ENCODE measurements at places on chromosomes 7 and 10. TPM values are rescaled to one million over a fixed set of nuclear protein-coding genes. Genes with fewer than 3 reads are reported as not detected.
A peak's percentile ranks its signal among the peaks of the same experiment; 100 is the strongest.

The CFAP46 gene
- total RNA-seq, result 1.1 TPM

The SLC25A28 gene
- total RNA-seq, result 29.1 TPM

The WNT8B gene
- total RNA-seq, result not detected

The OPALIN gene
- total RNA-seq, result 0.16 TPM

The ETV1 gene
- total RNA-seq, result 101 TPM

The TMEM72 gene
- not detected for total RNA-seq

The MICALL2 gene
- total RNA-seq, result 6.9 TPM

The NRAP gene
- total RNA-seq, result 2,789 TPM

The TRIM73 gene
- 1.1 TPM for total RNA-seq

The LRRD1 gene
- total RNA-seq, result 0.33 TPM

- H3K4me1 ChIP-seq, result peaks cover 50% of the 10 kb centered on the region
- peak overlapping the region; percentile 70 for H3K4me3 ChIP-seq
- no peaks in the 10 kb centered on the region for H3K27me3 ChIP-seq
- no peak for DNase-seq
- peaks cover 34% of the 10 kb centered on the region for H3K36me3 ChIP-seq
These were observed 1.3 kb downstream of the REPIN1 start for GRCh38 chr7:150369748-150370501.

DNA sequence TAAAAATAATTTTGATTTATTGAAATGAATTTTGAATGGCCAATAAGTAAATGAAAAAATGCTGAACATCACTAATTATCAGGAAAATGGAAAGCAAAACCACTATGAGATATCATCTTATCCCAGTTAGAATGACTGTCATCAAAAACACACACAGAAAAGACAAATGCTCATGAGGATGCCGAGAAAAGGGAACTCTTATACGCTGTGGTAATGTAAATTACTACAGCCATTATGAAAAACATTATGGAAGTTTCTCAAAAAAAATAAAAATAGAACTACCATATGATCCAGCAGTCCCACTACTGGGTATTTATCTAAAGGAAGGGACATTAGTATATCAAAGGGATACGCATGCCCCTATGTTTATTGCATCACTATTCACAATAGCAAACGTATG lies 15.8 kb downstream of the SCIN start:
- no peaks in the 10 kb centered on the region for H3K36me3 ChIP-seq
- no peaks in the 10 kb centered on the region for H3K27me3 ChIP-seq
- no peaks in the 10 kb centered on the region for H3K4me1 ChIP-seq
- no peak for DNase-seq
- no peak overlapping the region for H3K4me3 ChIP-seq

GRCh38 chr7:81410471-81411117 lies 359.3 kb downstream of the HGF start:
- H3K27ac ChIP-seq, result no peak overlapping the region
- H3K4me1 ChIP-seq, result no peaks in the 10 kb centered on the region
- no peaks in the 10 kb centered on the region for H3K27me3 ChIP-seq
- no peak overlapping the region for H3K4me3 ChIP-seq
- no peaks in the 10 kb centered on the region for H3K36me3 ChIP-seq

- H3K27ac ChIP-seq, result no peak overlapping the region
- no peak overlapping the region for H3K4me3 ChIP-seq
- H3K36me3 ChIP-seq, result no peaks in the 10 kb centered on the region
- H3K27me3 ChIP-seq, result no peaks in the 10 kb centered on the region
These were observed 184.6 kb downstream of the KCNMA1 start for GRCh38 chr10:77452952-77453564.

- H3K27me3 ChIP-seq, result no peaks in the 10 kb centered on the region
- H3K27ac ChIP-seq, result no peak overlapping the region
These were observed 18.9 kb downstream of the NCAPG2 start for GRCh38 chr7:158685693-158686092.

GRCh38 chr10:70515035-70515667 lies 36.6 kb downstream of the PALD1 start:
- H3K4me1 ChIP-seq, result peaks cover 30% of the 10 kb centered on the region
- H3K27ac ChIP-seq, result no peak overlapping the region
- no peaks in the 10 kb centered on the region for H3K27me3 ChIP-seq
- no peak for DNase-seq
- no peak overlapping the region for H3K4me3 ChIP-seq
- no peaks in the 10 kb centered on the region for H3K36me3 ChIP-seq

DNA sequence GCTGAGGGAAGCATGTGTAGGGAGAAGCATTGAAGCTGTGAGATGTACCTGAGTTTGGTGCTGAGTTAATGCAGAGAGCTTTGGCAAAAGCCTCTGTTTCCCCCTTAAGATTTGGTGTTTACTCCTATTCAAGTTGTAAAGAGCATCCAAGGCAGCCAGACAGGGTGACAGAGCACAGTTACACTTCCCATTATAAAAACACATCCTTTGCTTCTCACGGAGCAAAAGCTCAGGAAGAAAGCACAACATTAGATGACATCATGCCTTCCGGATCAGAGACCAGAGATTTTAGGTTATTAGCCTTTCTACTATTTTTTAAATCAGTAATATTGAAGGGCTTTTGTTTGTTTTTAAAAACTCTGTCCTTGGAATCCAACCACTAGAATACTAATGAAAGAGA lies 182.9 kb downstream of the DOCK4 start:
- no peaks in the 10 kb centered on the region for H3K4me1 ChIP-seq
- no peak for DNase-seq
- no peaks in the 10 kb centered on the region for H3K27me3 ChIP-seq
- H3K4me3 ChIP-seq, result no peak overlapping the region
- no peaks in the 10 kb centered on the region for H3K36me3 ChIP-seq

DNA sequence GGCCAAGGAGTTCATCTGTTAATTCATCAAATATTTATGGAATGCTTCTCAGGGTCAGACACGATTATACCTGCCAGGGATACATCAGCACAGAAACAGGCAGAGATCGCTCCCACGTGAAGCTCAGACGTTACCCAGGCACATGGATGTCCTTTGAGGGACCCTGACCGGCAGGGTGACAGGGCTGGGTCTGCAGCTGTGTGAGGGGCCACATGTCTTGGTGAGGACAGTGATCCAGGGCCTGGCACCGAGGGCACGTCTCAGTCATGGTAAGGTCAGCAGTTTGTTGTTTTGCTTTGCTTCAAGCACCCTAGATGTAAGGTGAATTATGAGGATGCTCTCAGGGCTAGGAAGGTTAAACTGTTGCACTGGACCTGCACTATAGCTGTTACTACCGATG lies 227.9 kb downstream of the WDR37 start:
- H3K4me3 ChIP-seq, result no peak overlapping the region
- H3K36me3 ChIP-seq, result no peaks in the 10 kb centered on the region
- no peaks in the 10 kb centered on the region for H3K4me1 ChIP-seq
- no peak for DNase-seq
- H3K27ac ChIP-seq, result no peak overlapping the region
- H3K27me3 ChIP-seq, result peaks cover 12% of the 10 kb centered on the region

DNA sequence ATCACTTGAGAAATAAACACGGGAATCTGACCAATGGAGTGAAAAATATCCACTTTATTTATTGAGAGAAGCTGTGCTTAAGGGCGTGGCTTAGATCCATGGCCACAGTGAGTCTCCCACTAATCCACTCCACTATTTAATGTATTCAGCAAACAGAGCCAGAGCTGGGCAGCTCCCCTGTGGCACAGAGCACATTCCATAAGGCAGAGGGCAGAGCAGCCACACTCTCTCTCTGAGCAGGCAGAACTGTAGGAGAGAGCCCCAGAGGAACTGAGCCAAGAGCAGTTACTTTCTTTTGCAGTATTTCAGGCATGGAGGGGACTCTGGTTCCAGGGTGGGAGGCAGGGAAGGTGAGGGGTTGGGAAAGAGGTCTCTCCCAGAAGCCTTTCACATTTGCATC lies 106.0 kb downstream of the GALNT17 start:
- no peaks in the 10 kb centered on the region for H3K27me3 ChIP-seq
- peak; percentile 38 for DNase-seq
- H3K36me3 ChIP-seq, result no peaks in the 10 kb centered on the region
- H3K4me1 ChIP-seq, result peaks cover 40% of the 10 kb centered on the region
- H3K4me3 ChIP-seq, result no peak overlapping the region

GRCh38 chr10:1873661-1874315 lies 136.5 kb upstream of the ADARB2 start:
- H3K27ac ChIP-seq, result no peak overlapping the region
- no peak overlapping the region for H3K4me3 ChIP-seq
- H3K36me3 ChIP-seq, result no peaks in the 10 kb centered on the region
- no peaks in the 10 kb centered on the region for H3K27me3 ChIP-seq
- DNase-seq, result no peak

GRCh38 chr10:71392292-71392691 lies 4.4 kb upstream of the CDH23 start:
- H3K4me3 ChIP-seq, result no peak overlapping the region
- DNase-seq, result no peak
- peaks cover 1% of the 10 kb centered on the region for H3K4me1 ChIP-seq
- no peaks in the 10 kb centered on the region for H3K36me3 ChIP-seq

DNA sequence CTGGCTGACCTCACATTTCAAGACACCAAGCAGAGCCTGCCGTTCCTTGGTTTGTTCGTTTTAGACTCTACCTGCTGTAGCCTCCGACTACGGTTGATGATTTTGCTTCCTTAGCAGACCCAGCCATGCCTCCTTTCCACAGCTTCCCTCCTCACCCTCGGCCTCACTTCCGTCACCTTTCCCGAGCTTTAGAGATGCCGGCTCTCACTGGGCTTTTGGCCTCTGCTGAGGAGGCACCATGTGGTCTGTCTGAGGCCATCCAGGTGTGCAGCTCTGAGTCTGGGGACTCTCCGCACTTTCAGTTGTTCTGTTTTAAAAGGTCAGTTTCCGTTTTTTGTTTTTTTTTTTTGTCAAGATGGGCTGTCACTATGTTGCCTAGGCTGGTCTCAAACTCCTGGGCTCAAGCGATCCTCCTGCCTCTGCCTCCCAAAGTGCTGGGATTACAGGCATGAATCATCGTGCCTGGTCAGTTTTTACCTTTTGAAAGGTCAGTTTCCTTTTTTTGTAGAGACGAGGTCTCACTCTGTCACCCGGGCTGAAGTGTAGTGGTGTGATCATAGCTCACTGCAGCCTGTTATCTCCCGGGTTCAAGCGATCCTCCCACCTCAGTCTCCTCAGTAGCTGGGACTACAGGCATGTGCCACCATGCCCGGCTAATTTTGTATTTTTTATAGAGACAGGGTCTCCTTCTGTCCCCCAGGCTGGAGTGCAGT lies 11.7 kb downstream of the ORAI2 start:
- no peak for DNase-seq
- no peaks in the 10 kb centered on the region for H3K36me3 ChIP-seq
- H3K4me1 ChIP-seq, result no peaks in the 10 kb centered on the region
- H3K4me3 ChIP-seq, result no peak overlapping the region

GRCh38 chr7:81064426-81064825 lies 145.6 kb upstream of the SEMA3C start:
- no peaks in the 10 kb centered on the region for H3K27me3 ChIP-seq
- no peak overlapping the region for H3K27ac ChIP-seq
- no peak overlapping the region for H3K4me3 ChIP-seq
- H3K36me3 ChIP-seq, result no peaks in the 10 kb centered on the region
- DNase-seq, result no peak
- H3K4me1 ChIP-seq, result peaks cover 30% of the 10 kb centered on the region

GRCh38 chr10:116741391-116742351 lies 695 bp downstream of the HSPA12A start:
- peak overlapping the region; percentile 85 for H3K4me3 ChIP-seq
- H3K27me3 ChIP-seq, result no peaks in the 10 kb centered on the region
- no peak for DNase-seq
- no peaks in the 10 kb centered on the region for H3K36me3 ChIP-seq

DNA sequence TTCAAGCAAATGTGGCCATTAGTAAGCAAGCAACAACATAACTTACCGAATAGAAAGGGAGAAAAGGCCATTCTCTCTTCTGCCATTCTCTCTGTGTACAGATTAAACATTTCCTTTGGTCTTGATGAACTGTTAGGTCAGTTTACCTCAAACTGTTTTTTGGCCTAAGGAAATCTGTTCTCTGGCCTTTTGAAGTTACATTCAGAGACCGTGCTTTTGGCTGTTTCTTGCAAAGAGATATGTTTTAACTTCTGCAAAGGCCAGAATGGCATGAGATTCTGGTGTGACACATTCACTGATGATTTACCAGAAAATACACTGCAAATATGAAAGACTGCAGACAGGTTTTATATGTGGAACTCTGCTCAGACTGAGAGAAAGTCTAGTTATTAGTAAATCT lies 22.2 kb downstream of the AHR start:
- H3K27ac ChIP-seq, result no peak overlapping the region
- no peak overlapping the region for H3K4me3 ChIP-seq
- H3K4me1 ChIP-seq, result peaks cover 7% of the 10 kb centered on the region

DNA sequence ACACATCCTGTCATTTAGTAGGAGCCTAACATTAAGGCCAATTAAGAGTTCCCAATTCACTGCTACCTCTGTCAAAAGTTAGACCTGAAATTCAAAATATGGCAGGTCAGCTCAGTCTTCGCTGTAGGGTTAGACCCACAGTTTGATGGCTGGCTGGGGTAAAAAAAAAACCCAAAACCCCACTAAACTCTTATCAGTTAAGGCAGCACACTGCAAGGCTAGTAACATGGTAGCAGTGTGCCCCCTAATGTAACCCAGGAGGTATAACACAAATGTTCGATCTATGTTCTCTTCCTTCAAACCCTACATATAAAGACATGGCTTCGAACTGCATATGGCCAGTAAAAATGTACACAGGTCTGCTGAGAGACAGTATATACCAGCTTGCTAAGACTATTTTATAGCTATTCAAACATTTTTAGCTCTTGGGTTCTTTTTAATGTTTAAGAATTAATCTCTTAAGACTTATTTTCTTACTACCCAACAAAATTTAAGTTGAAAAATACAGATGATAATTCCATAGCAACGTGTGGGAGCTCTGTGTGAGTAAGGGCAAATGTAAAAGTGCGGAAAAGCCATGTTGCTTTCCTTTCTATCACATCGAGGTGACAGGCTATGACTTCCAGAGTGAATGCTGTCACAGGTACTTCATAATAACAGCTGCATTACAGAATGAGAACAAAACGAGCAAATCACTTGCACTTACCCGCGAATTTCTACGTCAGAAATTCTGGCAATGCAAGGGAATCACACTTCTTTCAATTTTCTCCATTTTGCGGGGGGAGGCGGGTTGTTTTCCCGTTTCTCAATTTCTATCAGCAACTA lies 168.4 kb upstream of the IMMP2L start:
- H3K36me3 ChIP-seq, result peaks cover 52% of the 10 kb centered on the region
- no peak for DNase-seq
- no peak overlapping the region for H3K4me3 ChIP-seq
- H3K27me3 ChIP-seq, result no peaks in the 10 kb centered on the region

- no peak overlapping the region for H3K27ac ChIP-seq
- H3K27me3 ChIP-seq, result no peaks in the 10 kb centered on the region
- DNase-seq, result no peak
- H3K4me1 ChIP-seq, result no peaks in the 10 kb centered on the region
- H3K4me3 ChIP-seq, result no peak overlapping the region
- H3K36me3 ChIP-seq, result no peaks in the 10 kb centered on the region
These were observed 290.7 kb downstream of the TSPAN12 start for GRCh38 chr7:120567204-120567603.

DNA sequence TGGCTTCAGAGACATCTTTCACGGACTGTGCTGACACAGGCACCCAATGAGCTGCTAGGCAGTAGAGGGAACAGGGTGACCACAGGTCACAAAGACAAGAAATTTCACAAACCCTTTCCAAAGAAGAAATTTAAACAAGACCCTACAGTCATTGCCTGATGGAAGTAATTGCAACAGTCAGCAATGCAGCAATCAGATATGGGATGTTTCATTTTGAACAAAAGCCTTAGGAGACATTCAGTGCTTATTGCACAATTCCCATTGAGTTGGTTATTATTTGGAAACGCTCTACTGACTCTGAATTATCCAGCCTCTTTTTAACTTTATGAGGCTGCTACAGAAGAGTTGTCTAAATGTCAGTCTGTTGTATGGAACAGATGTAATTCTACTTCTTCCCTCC lies 85.5 kb downstream of the ETV1 start:
- DNase-seq, result no peak
- H3K4me3 ChIP-seq, result no peak overlapping the region
- H3K36me3 ChIP-seq, result no peaks in the 10 kb centered on the region
